Metanephros (tissue), 2 donors: ENCODE measurements at places on chromosomes 1 and 21. TPM values are rescaled to one million over a fixed set of nuclear protein-coding genes. Genes with fewer than 3 reads are reported as not detected.

CFAP410 gene
- total RNA-seq = 25.2 TPM

NUDT4B gene
- 9.4 TPM for total RNA-seq

SELE gene
- total RNA-seq = 10.3 TPM

FBLIM1 gene
- total RNA-seq = 91.0 TPM

CDCA8 gene
- total RNA-seq = 5.4 TPM

PWP2 gene
- total RNA-seq = 16.1 TPM

DNM3 gene
- 7.6 TPM for total RNA-seq

AJAP1 gene
- 4.0 TPM for total RNA-seq
